PC-3 (cell line): ENCODE measurements at places on chromosomes 11 and 22.

- no peak for DNase-seq
Measured at GRCh38 chr11:30429550-30429949, 106.6 kb downstream of the ARL14EP start.

- DNase-seq, result no peak
Measured at GRCh38 chr11:15195454-15196200, 80.9 kb downstream of the INSC start.

DNA sequence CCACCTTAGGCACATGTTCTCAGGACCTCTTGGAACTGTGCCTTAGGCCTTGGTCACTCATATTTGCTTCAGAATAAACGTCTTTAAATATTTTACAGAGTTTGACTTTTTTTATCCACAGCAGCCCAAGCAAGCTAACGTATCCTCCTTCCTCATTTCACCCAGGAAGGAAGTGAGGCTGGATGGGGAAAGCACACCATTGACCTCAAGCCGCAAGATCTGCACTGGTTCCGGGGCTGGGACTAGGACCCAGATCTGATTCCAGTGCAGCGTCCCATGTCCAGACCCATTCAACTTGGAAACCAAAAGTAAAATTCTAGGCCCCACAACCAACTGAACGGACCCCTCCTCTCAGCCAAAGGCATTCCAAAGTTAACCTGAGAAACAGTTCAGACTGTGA is 2.4 kb upstream of the LGALS12 start:
- no peak for DNase-seq

GRCh38 chr11:85758480-85759039 is 52.4 kb downstream of the SYTL2 start:
- DNase-seq, result no peak

GRCh38 chr11:16780698-16781550 is 42.5 kb downstream of the C11orf58 start:
- DNase-seq, result no peak

- DNase-seq, result no peak
Measured at GRCh38 chr11:7439746-7440320, 45.5 kb upstream of the OLFML1 start.

GRCh38 chr11:30260813-30261212 is 30.0 kb downstream of the FSHB start:
- DNase-seq, result no peak

DNA sequence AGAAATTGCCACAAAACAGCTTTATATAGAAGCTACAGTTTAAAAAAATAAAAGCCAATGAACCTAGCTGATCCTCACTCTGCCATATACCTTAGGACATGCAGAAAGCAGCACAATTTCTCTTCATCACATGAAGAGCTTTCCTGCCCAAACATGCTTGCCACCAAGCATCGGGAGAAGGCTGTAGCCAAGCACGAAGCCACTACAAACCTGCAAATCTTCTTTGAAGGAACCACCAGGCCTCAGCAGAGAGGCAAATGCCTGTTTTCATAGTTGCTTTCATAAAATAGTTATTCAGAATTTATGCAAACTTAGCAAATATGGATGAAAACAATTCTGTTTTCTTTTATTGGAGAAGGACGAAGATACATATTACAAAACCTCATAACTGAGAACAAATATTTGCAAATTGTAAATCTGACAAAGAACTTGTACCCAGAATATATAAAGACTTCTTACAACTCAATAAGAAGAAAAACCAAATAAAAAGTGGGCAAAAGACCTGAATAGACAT is 100.3 kb downstream of the RBFOX2 start:
- no peak for DNase-seq

DNA sequence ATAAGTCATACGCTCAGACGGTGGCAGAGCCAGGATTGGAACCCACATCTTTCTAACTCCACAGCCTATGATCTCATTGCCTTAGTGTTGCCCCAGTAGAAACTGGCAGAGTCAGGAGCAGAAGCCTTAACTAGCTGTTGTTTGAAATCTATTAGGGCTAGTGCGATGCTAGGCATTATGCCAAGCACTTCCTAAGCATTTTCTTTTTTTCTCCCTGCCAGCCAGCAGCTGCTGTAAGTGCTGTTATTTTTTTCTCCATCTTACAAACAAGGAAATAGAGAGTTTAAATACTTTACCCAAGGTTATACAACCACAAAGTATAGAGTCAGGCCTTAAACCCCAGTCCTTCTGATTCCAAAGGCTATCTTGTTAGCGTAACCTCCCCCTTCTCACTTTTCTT is 161.0 kb upstream of the SORL1-AS1 start:
- no peak for DNase-seq

DNA sequence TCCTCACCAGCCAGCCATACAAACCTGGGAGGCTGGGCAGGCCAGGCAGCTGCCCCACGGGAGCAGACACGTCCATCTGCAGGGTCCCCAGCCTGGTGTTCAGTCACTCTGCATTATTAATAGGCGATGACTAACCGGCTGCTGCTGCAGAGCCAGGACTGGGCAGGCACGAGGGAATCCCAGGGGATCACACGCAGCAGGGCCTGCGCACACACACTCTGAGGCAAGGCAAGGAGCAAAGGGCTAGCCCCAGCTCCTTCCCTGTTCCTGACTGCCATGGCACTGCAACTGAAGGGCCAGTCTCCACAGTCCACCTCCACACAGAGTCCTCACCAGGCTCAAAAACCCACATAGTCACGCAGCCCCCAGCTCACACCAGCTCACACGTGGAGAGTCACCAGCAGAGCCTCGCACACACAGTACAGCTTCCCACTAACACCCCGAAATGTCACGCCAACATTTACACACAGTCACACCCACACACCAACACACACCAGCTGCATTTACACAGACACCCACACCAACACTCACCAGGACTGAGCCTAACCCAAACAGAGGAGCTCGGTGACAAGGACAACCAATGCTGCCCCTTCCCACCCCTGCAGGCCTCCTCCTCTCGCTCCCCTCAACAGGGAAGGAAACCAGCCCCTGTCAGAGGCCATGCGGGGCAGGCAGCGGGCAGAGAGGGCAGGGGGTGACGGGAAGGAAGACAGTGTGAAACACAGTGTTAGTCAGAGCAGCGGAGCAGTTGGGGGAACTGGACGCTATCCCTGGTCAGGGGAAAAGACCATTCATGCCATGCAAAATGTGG is 47.3 kb downstream of the NRXN2 start:
- DNase-seq, result peak; percentile 44
